Activated T-cell treated with anti-CD3 and anti-CD28 coated beads, Interleukin-2, amount 50 U/mL, for 72 hours (primary cell): ENCODE measurements at places on chromosomes 6 and 20.

GRCh38 chr20:35617397-35618262 lies 2.0 kb downstream of the SPAG4 start:
- peak; percentile 69 for DNase-seq

DNA sequence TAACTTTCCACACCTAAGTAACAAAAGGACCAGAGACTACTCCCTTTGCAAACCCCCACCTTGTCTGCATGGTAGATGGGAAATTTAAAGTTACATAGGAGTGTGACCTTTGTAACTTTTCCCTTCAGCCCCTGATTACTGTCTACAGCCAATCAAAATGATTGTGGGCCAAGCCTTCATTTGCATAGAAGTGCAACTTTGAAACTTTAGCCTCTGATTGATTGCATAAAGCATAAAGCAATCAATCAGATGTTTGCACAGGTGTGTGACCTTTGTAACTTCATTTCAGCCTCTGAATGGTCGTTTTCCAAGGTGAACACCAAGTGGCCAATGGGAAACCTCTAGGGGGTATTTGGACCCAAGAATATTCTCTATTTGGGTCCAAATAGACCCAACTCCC lies 46.1 kb downstream of the PRKN start:
- DNase-seq, result no peak

GRCh38 chr6:161890832-161891297 lies 617.0 kb upstream of the AGPAT4 start:
- no peak for DNase-seq

GRCh38 chr6:35906499-35906846 lies 14.4 kb downstream of the SRPK1 start:
- DNase-seq, result no peak

DNA sequence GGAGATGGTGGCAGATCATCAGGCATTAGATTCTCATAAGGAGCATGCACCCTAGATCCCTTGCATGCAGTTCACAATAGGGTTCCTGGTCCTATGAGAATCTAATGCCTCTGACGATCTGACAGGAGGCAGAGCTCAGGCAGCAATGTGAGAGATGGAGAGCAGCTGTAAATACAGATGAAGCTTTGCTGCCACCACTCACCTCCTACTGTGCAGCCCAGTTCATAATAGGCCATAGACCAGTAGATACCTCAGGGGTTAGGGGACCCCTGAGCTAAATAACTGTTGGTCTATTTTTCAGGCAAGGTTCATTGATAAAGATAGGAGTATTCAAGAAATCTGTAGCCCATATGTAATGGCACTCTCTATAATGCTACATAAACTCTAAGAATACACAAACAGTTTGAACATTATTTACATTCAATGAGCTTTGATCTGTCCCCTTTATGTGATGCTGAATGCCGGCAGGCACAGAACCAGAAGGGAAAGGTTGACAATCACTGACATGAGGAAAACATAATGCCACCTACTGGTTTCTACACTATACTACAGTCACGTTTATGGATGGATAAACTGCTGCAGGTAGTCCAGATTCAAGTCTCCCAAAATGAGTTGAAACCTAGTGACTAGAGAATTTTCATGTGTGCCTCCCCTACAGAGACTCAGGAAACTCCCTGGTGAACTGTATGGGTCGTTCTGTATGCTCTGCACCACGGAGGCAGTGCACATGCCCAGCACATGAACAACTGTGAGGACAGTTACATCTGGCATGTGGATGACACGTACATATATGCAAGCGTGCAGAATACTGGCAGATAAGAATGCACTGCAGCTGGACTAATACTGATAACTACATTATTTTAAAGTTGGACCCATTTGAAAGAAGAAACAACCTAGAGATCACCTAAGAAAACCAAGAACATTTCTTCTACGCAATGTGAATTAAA lies 72.0 kb downstream of the DST start:
- DNase-seq, result no peak
